ENCODE measurements at places on chromosomes 6 and 20.
A peak's percentile ranks its signal among the peaks of the same experiment; 100 is the strongest.

DNA sequence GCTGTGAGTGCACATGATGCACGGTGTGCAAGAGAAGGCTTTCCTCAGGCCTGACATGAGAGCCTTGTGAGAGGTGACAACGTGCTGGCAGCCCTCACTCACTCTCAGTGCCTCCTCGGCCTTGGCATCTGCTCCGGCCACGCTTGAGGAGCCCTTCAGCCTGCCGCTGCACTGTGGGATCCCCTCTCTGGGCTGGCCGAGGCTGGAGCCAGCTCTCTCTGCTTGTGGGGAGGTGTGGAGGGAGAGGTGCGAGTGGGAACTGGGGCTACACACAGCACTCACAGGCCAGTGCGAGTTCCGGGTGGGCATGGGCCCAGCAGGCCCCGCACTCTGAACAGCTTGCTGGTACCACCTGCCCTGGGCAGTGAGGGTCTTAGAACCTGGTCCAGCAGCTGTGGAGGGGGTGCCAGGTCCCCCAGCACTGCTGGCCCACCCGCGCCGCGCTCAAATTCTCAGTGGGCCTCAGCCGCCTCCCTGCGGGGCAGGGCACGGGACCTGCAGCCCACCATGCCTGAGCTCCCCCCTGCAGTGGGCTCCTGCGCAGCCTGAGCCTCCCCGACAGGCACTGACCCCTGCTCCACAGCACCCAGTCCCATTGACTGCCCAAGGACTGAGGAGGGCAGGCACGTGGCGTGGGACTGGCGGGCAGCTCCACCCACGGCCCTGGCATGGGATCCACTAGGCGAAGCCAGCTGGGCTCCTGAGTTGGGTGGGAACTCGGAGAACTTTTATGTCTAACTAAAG is 74.9 kb upstream of the BMP5 start:
- DNase-seq: no peak
- no peak overlapping the region for H3K4me3 ChIP-seq
- H3K4me1 ChIP-seq: no peaks in the 10 kb centered on the region
- no peaks in the 10 kb centered on the region for H3K27me3 ChIP-seq
- no peaks in the 10 kb centered on the region for H3K36me3 ChIP-seq

DNA sequence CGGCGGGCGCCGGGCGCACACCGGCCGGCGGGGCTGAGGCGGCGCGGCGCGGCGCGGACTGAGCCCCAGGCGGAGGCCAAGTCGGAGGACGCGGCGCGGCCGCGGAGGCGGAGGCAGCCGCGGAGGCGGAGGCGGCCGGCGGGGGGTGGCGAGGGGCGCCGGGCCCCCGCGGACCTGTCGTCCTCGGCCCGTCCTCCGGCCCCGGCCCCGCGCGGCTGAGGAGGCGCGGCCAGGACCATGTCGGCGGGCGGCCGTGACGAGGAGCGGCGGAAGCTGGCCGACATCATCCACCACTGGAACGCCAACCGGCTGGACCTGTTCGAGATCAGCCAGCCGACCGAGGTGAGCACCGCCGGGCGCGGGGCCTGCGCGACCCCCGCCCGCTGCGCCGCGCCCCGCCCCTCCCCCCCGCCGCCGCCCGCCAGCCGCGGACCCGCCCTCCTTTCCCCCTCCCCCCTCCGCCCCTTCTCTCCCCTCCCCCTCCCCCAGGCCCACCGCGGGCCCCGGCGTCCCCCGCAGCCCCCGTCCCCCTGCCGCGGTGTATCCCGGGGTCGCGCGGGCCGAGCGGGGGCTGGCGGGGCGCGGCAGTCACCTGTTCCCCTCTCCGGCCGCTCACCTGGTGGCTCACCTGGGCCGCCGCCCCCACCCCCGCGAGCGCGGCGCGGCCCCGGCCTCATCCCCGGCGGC is at the start of gene AFDN:
Gene AFDN, plus strand, starts transcription at position 16 of the 687 bp plus-strand sequence. Its CDS starts 222 bp downstream, at position 238.
- peak within 1 kb of the TSS; percentile 96 for H3K27ac ChIP-seq
- peak; percentile 53 for DNase-seq
- no peaks in the 10 kb centered on the region for H3K27me3 ChIP-seq
- peak within 1 kb of the TSS; percentile 99 for H3K4me3 ChIP-seq

DNA sequence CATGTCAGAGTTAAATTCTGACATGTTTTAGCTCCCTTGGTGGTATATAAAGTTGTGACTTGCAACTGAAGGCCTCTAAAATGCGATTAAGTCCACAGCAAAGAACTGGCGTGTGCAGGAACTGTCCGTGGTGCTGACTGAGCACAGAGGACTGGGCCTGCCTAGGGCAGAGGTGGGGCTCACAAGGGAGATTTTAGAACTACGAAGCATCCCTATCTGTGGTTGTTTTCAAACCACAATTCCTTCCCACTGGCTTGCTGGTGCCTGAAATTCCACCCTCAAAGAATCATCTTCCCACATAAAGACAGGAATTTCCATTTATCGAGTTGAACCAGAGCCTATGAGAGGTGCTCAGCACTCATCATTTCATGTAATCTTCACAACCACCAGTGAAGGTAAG is 30.1 kb downstream of the RIMS4 start:
- H3K27me3 ChIP-seq: no peaks in the 10 kb centered on the region
- DNase-seq: peak; percentile 72
- H3K36me3 ChIP-seq: no peaks in the 10 kb centered on the region

- peaks cover 35% of the 10 kb centered on the region for H3K36me3 ChIP-seq
- peaks cover 3% of the 10 kb centered on the region for H3K4me1 ChIP-seq
- H3K27me3 ChIP-seq: no peaks in the 10 kb centered on the region
- no peak for DNase-seq
- H3K4me3 ChIP-seq: no peak overlapping the region
- no peak overlapping the region for H3K27ac ChIP-seq
Measured at GRCh38 chr6:100877851-100878250, 3.3 kb downstream of the ASCC3 start.

GRCh38 chr6:130494729-130495128 is 128.9 kb downstream of the TMEM200A start:
- no peaks in the 10 kb centered on the region for H3K4me1 ChIP-seq
- no peak for DNase-seq
- no peak overlapping the region for H3K27ac ChIP-seq

DNA sequence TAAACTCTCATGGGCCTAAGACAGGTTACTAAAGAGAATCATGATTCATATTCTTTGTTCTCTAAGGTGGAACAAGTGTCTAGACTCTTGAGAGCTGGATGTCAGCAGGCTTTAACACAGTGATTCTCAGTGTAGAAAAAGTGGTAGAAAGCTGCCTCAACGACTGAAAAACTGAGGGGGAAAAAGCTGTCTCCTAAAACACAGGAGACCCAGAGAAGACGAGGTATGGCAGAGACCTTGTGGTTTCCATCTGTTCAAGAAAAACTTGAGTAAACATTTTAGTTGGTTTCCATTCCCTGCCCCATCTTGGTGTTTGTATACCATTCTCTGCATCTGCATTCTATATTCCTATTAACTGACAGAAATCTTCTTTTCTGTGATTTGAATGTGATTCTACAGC is 57.6 kb upstream of the MAP3K7 start:
- H3K27ac ChIP-seq: no peak overlapping the region
- DNase-seq: no peak
- H3K4me3 ChIP-seq: no peak overlapping the region
- H3K4me1 ChIP-seq: no peaks in the 10 kb centered on the region
- H3K36me3 ChIP-seq: no peaks in the 10 kb centered on the region
- H3K27me3 ChIP-seq: no peaks in the 10 kb centered on the region

DNA sequence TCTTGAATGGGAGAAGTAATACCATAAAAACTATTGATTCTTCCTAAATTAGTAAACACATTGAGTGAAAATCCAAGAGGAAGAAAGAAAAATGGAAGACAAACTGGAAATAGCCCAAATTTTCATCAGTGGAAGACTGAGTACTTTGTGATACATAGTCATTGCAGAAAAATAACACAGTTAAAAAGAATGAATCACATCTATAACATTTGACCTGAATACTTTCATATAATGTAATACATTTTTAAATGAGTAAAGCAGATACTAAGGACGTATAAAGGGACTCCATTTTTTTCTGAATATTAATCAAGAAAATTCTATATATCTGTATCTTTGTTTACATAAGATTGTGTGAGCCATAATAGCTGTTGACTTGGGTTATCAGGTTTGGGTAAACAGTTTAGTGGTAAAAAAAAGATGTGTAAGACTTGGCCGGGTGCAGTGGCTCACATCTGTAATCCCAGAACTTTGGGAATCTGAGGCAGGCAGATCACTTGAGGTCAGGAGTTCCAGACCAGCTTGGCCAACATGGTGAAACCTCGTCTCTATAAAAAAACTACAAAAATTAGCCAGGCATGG is 4.3 kb upstream of the SLC17A2 start:
- H3K4me3 ChIP-seq: no peak overlapping the region
- no peaks in the 10 kb centered on the region for H3K4me1 ChIP-seq
- DNase-seq: no peak
- no peaks in the 10 kb centered on the region for H3K27me3 ChIP-seq
- H3K36me3 ChIP-seq: no peaks in the 10 kb centered on the region
- H3K27ac ChIP-seq: no peak overlapping the region

DNA sequence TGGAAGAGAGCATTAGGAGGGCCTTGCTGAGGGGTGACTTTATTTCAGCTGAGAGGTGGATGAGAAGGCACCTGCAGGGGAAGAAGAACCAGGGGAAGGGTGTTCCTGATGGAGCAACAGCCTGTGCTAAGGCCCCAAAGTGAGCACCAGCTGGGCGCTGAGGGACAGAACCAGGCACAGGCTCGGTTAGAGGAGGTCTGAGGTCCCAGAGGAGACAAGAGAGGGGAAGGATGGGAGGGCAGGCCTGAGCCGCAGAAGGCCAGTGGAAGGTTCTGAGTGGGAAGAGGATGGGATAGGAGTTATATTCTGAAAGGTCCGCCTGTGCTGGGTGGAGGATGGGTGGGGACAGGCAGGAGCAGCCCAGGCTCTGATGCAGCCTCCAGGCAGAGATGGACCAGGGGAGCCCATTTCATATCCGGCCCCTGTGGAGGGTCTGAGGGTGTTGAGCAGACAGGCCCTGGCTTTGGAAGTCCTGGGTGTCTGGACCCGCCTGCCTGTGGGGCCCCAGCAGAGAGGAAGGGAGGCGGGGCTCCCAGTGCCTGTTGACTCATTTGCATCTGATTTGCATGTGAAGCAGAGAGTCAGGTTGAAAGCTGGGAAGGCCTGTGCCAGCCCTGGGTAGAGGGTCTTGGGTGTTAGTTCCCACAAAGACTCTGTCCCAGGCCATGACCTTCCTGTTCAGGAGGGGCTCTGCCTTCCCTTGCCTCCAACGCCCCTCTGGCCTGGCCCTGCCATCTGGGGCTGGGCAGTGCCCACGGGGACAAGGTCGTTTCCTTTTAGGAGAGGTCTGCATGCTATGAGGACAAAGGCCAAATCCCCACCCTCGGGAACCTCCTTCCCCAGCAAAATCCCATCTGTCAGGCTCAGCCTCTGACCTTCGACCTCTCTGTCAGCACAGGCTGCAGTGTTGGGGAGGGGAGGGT is 10.6 kb upstream of the FAM110A start:
- no peaks in the 10 kb centered on the region for H3K36me3 ChIP-seq
- no peak for DNase-seq
- H3K27me3 ChIP-seq: no peaks in the 10 kb centered on the region

DNA sequence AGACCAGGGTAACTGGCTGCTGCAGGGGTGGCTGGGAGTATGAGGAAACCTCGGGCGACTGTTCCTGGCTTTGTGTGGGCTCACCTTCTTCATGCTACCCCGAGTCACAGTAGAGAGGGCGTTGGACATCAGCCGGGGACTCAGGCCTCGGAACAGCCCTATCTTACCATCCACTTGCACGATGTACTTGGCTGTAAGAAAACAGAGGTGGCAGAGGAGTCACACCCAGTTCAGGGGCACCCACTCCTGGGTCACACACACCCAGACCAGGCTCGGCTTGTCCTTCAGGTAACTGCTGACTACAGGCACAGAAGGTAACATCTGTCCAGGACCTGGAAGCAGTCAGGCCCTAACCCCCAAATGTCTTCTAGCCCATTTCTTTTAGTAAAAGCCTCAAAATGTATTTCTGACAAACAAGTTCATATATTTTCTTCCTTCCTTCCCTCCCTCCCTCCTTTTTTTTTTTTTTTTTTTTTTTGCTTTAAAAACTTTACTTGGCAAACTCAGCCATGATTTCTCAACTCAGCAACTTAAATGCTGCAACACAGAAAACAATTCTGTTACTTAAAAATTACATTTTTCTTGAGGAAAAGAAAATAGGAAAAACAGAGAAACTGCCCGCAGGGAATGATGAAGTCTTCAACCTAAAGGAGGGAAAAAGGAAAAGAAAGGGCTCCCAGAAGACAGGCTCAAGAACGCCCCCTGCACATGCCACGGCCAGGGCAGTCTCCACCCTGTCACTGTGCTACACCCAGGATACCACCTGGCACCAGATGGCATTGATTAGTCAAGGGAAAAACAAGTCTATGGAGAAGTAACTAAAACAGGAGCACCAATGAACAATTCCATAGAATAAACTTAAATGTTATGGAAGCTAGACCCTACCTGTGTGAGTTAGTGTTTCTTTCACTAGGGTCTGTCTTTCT is 7.3 kb downstream of the MTCH1 start:
- no peaks in the 10 kb centered on the region for H3K27me3 ChIP-seq
- no peak overlapping the region for H3K27ac ChIP-seq
- no peak overlapping the region for H3K4me3 ChIP-seq
- H3K4me1 ChIP-seq: peaks cover 10% of the 10 kb centered on the region

DNA sequence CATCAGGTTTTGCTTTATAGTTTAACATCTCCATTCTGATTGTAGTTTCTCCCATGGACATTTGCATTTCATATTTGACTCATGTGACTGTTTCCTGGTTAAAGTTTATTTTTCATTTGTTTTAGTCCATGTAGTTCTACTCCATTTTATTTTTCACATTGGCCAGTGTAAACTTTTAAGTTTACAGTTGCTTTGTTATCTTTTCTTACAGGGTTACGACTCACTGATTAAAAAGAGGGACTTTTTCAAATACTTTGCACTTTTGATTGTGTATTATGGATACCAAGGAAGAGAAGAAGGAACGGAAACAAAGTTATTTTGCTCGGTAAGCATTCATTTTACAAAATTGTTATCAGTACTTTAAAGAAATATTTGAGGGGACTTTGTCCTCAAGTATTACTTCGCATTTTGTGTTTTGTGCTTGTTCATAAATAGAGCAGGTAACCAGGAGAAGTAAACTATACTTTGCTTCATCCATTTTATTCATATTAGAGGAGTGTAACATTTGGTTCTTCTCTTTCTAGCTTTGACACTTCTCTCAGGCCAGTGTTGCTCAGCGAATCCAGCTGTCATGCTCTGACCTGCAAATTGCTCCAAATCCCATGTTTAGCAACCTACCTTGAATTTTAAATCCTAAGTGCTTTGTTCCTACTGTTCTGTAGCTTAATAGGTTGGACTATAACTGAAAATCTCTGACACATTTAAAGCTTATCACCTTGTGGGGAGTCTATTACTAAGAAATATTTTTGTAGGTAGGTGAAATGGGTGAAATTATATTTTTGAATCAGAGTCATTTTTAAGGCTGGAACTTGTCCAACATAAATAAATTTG is 24.5 kb downstream of the NCOA7 start:
- H3K27ac ChIP-seq: no peak overlapping the region
- no peaks in the 10 kb centered on the region for H3K36me3 ChIP-seq
- no peak for DNase-seq
- H3K27me3 ChIP-seq: no peaks in the 10 kb centered on the region
- no peaks in the 10 kb centered on the region for H3K4me1 ChIP-seq

- H3K4me1 ChIP-seq: no peaks in the 10 kb centered on the region
- H3K4me3 ChIP-seq: no peak overlapping the region
- no peak overlapping the region for H3K27ac ChIP-seq
- H3K27me3 ChIP-seq: no peaks in the 10 kb centered on the region
Measured at GRCh38 chr20:57666106-57666833, 43.5 kb downstream of the PMEPA1 start.
